ENCODE measurements at places on chromosomes 6 and 20.

GRCh38 chr6:14128746-14129145, 11.2 kb downstream of the CD83 start:
- no peak for DNase-seq

GRCh38 chr6:41538556-41539182, 7.5 kb upstream of the FOXP4 start:
- peak; percentile 96 for DNase-seq

DNA sequence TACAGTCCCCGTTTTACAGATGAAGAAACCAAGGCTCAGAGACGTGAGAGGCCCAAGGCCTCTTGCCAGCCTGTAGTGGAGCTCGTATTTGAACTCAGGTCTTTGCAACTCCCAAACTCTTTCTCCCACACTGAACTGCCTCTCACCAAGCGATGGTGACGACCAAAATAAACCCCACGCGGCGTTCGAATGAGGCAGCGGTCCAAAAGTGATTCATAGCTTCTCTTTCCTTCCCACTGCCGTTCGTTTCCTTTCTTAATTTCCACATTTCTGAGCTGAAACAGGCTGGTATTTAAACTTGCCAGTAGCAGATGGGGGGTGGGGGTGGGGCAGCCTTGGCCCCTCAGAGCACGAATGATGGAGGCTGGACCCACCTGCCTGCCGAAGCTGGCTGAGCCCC, 252.9 kb upstream of the KCNG1 start:
- DNase-seq, result no peak

DNA sequence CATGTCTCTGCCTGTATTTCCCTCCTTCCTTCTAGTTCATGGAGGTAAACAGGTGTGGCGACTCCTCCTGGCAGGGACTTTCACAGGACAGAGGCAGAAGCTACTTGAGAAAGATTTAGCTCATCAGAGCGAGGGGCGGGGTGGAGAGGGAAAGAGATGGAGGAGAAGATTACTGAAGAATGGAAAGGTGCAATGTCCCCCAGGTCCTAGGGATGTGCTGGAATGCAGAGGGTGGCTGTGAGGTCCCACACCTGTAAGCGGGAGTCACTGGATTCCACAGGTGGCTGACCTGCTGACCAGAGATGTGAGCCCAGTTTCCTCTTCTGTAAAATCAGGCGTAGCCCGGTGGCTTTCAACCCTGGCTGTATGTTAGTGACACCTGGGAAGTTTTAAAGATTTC, 199.2 kb upstream of the SULF2 start:
- no peak for DNase-seq

DNA sequence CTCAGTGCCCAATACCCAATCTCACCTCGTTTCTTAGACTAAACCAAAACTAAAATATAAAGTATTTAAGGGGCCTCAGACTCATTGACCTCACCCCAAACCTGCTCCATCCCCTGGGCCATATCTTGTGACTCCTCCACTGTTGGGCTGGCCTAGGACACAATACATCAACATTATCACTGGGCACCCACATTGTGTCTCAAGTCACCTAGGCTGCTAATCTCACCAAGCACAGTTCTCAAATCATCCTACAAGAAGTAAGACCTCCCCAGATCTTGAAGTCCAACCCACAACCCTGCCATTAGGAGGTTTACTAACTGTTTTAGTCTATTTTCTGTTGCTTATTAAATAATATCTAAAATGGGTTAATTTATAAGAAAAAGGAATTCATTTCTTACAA, 96.2 kb downstream of the CRYBG1 start:
- no peak for DNase-seq

DNA sequence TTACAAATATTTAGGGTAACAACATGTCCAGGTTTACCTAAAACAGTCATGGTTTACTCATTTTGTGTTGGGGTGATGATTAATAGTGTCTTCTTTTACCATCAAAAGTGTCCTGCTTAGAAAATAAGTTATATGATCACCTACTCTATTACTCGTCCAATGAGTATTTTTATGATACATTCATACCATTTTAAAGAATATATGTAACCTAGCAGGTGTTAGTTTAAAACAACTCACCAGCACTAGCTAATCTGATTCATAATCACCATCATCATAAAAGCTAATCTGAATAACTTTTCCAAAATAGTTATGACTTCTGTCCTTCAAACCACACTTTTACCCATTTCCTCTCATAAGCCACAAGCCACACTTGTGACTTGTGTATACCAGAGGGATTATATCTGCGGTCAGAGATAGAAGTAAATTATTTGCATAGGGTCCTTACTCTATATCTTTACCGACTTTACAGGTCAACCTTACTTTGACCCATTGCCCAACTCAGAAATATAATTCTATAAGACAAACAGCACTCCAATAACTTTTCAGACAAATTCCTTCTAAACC, 33.3 kb upstream of the NRN1 start:
- DNase-seq, result no peak

- DNase-seq, result no peak
These were observed 263.1 kb upstream of the HSF2 start for GRCh38 chr6:122136386-122136785.

DNA sequence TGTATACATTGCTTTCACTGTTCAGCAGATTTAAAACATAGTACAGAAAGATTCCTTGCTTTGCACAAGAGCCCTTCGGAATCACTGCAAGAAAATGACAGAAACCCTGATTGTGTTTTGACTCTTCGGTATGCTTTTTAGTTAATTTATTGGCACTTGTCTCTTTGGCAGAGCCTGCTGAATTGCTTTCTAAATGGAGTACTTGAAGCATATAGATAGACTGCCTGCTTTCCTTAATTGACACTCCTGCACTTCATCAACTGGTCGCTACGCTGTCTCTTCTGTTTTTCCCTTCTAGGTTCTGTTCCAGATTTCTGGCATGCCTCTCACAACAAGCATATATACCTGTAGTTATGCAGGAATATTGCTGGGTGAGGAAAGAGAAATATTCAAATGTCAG, 22.4 kb upstream of the RBM24 start:
- no peak for DNase-seq

DNA sequence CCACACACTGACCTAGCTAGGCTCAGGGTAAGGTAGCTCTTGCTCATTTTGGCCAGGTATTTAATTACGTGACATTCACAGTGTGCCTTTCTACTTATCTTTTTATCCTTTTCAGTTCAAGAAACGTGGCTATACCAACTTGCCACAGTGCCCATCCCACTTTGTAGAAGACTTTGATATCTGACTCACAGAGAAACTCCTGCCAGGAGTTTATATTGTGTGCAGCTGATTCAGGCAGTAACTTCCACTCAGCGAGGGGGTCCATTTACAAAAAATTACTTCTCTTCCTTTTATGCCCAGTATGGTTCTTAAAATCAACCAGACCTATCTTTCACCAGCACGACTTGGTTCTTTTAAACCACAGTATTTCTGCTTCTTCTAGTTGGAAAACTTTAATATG, 75.6 kb downstream of the PRL start:
- no peak for DNase-seq

- no peak for DNase-seq
These were observed 91.8 kb downstream of the SESN1 start for GRCh38 chr6:109002882-109003281.

GRCh38 chr6:16721977-16722376, 39.3 kb downstream of the ATXN1 start:
- DNase-seq, result no peak

DNA sequence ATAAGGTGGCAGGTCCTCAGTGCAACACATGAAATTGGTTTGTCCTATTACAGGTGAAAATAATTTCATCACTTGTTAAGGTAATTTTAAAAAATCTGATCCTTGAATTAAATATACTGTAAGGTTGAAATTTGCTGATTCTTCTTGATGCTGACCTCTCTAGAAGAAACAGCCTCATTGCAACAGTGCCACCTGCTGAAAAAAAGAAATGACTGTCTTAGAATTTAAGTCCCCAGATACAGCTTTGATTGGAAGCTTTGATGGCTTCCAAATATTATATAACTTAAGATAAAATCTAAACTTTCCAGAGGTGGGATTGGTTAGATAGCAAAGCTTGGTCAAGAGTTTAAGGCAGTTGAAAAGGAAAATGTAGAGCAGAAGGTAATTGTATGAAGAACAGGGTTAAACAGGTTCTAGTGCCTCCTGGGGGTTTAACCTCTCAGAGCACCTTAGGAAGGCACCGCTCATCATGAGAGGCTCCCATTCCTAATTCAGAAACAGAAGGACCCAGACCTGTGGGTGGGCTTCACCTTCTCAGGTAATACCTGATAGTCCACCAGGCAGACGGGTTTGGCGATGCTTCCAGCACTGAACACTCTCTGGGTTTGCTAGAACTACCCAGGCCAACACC, 401.0 kb downstream of the PAX1 start:
- peak; percentile 4 for DNase-seq

- DNase-seq, result no peak
These were observed 4.8 kb downstream of the NDRG3 start for GRCh38 chr20:36741072-36741471.

DNA sequence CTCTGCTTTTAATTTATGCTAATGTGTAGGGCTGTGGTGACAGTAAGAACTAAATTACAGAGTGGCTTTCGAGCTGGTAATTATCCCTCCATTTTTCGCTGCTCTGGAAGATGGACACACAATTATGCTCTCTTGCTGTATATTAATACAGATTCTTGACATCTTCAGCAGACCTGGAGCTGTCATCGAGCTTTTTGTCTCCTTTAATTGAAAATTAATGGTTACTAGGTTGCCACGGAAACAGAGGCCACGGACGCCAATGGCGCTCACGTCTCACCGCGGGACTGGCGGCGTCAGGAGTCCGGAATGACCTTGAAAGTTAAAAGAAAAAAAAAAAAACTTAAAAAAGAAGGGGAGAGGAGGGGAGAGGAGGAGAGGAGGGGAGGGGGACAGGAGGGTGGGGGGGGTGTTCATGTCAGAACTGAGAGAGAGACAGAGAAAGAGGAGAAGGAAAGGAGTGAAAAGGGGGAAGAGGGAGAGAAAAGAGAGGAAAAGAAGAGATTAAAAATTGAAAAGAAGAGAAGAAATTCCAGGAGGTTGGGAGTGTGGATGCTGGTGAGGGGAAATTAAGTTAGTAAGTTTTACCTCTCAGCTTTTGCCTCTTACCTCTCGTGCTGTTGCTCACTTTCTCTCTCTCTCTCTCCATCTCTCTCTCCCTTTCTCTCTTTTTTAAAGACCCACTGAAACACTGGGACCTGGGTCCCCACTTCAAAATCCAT, 22.1 kb upstream of the FOXP4 start:
- DNase-seq, result no peak

DNA sequence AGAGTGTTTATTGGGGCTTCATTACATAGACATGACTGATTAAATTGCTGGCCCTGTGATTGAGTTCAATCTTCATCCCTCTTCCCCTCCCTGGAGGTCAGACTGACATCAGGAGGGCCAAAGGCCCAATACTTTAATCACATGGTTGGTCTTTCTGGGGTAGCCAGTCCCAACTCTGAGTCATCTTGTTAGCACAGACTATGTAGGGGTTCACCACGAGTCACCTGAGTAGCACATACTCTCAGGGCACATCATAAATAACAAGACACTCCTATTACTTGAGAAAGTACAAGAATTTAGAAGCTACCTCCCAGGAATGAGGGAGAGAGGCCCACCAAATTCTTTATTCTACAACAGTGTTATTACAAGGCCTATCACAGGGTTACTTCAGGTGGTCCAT, 11.3 kb downstream of the GINS1 start:
- no peak for DNase-seq

DNA sequence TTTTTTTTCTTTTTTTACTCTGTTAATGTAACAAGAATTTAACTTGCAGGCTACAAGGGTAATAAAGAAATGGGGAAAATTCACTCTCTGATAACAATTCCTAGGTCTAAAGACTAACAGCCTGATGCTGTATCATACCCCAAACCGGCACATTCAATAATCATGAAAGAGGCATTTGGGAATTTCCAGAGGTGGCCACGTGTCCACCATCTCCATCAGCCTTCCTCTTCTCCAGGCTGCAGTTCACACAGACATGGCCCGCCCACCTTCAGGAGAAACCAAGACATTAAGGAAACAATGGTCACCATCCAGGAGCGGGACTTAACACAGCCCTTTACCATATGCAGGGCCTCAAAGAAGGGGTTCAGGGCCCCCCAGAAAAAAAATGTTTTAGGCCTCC, 44.8 kb downstream of the PDE10A start:
- no peak for DNase-seq

- DNase-seq, result no peak
These were observed 2.4 kb upstream of the ZMYND8 start for GRCh38 chr20:47358672-47359529.

- no peak for DNase-seq
These were observed 61.2 kb downstream of the RPP40 start for GRCh38 chr6:4942673-4943009.

DNA sequence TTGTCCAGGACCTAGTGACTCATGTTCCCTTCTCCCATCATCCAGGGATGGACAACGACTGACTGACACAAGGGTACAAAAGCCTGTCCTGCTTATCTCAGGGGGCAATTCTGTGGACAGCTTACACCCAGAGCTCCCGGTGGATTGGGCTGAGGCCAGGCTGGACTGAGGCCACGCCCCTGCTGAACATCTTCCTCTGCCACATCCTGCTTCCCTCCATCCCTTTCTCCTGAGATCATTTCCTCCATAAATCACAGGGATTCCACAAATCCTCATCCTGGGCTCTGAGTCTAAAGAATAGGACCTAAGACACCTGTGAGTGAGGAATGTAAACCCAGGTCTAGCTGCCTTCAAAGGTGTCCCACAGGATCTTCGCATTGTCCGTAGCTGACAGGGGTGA, 30.4 kb upstream of the RNF24 start:
- DNase-seq, result no peak

GRCh38 chr6:154474648-154475428, 35.6 kb downstream of the CNKSR3 start:
- DNase-seq, result no peak

- no peak for DNase-seq
These were observed 191.6 kb downstream of the DST start for GRCh38 chr6:56450882-56451739.

DNA sequence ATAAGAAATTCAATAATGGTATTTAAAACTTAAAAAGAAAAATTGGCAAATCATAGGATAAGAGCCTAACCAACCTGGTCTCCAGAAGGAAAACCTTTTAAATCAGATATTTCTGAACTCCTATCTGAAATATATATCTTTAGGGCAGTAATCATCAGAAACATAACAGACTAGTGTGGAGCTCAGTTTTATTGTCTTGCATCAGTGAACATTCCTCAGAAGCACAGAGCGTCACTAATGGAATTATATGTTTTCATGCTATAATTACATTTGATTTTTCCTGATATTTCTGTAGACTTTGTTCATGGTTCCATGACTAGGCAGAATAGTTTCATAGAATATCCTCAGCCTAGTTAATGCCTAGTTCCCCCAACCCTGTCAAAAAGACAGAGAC, 262.2 kb downstream of the EYA4 start:
- no peak for DNase-seq

DNA sequence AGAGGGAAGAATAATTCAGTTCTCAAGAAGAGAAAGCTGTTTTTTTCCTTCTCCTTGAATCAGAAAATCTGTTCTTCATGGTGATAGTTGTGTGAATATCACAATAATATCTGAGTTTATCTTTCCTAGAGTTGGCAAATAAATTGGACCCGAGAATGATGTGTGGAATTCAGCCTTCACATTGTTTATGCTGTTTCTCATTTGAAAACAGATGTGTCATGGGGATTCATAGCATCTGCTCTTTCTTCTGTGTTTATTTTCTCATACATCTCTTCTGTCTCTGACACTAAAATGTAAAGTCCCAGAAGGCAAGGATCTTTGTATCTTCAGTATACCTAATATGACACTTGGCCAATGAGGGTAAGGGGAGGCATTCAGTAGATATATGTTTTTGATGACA, 103.6 kb upstream of the SGK1 start:
- no peak for DNase-seq

- no peak for DNase-seq
These were observed 56.4 kb downstream of the TRDN start for GRCh38 chr6:123580331-123580730.

- DNase-seq, result no peak
These were observed 90.8 kb upstream of the FOXP4 start for GRCh38 chr6:41455410-41455809.

Data from AML-193 (cell line).